ENCODE measurements at places on chromosomes 6 and 20. TPM values are rescaled to one million over a fixed set of nuclear protein-coding genes. Genes with fewer than 3 reads are reported as not detected.

Gene ADGRF5
- not detected for total RNA-seq

Gene OR12D3
- total RNA-seq = not detected

Gene MLIP
- total RNA-seq = not detected

Gene DEFB125
- total RNA-seq = not detected

Gene PIGU
- 13.0 TPM for total RNA-seq

Gene TRIM31
- not detected for total RNA-seq

Gene RFX6
- total RNA-seq = not detected

Gene CDH4
- not detected for total RNA-seq

Gene SLC17A3
- total RNA-seq = not detected

Gene MEI4
- not detected for total RNA-seq

Gene MEP1A
- total RNA-seq = not detected

Gene PAK1IP1
- 14.3 TPM for total RNA-seq

Gene PAX1
- not detected for total RNA-seq

Measured in Karpas-422 (cell line).